ENCODE measurements at places on chromosomes 11 and 22.

DNA sequence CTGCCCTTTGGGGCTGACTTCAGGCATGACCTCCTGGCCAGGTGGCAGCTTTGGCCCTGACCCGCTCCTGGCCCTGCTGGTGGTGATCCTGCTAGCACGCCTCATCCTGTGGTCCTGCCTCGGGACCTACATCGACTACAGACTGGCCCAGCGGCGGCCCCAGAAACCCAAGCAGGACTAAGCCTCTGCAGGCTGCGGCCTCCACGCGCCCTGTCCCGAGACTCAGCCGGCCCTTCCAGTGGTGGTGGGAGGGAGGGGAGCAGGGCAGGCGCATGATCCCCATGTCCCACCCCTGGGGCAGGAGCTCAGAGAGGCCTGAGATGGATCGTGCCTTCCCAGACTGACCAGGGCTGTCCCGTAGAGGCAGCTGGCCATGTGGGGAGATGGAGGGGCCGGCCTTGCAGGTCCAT lies 2.1 kb downstream of the SMIM38 start:
- DNase-seq: no peak

GRCh38 chr11:12167061-12168000 lies 56.9 kb downstream of the MICAL2 start:
- DNase-seq: no peak

DNA sequence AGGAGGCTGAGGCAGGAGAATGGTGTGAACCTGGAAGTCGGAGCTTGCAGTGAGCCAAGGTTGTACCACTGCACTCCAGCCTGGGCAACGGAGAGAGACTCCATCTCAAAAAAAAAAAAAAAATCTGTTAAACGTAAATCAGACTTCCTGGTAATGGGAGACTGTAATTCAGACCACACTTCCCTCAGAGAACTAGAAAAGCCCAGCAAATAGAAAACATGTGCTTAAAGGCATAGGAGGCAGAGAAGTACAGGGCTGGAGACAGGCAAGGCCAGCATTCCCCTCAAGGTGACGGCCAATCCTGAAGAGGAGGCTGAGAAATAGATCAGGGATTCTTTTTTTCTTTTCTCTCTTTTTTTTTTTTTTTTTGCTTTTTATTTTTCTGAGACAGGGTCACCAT lies 8.2 kb downstream of the GGT5 start:
- no peak for DNase-seq

DNA sequence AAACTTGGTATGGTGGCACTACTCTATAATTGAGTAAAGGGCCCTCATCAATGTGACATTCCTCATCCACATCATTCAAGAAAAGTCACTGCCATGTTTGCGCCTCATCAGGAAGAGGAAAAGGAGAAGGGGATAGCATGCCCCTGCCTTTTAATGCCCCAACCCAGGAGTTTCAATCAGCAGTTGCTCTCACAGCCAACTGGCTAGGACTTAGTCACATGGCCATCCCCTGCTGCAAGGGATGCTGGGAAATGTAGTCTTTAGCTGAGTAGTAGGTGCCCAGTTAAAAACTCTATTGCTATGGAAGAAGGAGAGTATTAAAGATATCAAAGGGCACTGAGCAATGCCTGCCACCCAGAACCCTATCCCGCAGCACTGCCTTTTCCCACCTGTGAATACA lies 10.9 kb upstream of the CCND1 start:
- DNase-seq: no peak

GRCh38 chr11:57479021-57479663 lies 18.8 kb downstream of the RTN4RL2 start:
- no peak for DNase-seq

- no peak for DNase-seq
Measured at GRCh38 chr11:27285761-27286160, 77.3 kb downstream of the CCDC34 start.

DNA sequence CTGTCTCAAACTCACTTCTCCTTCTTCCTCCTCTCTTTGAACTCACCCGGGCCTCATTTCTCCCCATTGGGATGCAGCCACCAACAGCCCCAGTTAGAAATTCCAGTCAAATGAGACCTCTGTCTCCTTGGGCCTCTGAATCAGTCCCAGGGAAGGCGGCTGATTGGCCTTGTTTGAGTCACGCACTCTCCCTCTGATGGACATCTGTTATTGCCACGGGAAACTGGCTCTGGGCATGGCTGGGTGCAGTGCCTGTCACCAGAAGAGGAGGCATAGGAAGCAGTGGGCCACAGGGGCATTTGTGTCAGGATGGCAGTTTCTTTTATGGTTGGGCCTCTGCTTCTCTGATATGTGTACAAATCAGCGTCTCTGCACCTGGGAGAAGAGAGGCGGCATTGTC lies 9.6 kb upstream of the WNT11 start:
- DNase-seq: no peak

- DNase-seq: no peak
Measured at GRCh38 chr11:43845816-43846215, 34.8 kb upstream of the ALKBH3 start.

GRCh38 chr22:39723899-39724351 lies 153.4 kb downstream of the CACNA1I start:
- no peak for DNase-seq

DNA sequence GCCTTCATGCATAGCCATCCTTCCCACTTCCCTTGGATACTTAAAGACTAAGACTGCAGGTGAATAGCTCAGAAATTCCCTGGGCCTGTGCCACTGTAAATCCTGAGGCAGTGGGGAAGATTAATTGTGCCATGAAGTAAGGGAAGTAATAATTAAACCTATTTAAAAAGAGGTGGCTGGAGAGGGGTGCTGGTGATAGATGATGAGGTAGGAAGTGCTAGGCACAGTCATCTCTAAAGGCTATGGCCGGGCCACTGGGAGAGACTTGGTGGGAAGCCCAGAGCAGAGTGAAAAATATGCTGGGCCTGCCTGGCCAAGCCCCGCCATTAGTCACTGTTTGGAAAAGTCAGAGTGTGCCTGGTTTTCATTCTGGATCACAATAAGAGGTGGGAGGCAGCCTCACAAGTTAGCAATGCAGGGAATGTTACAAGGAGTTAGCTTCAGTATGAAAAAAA lies 197.2 kb upstream of the PITPNB start:
- no peak for DNase-seq

- DNase-seq: no peak
Measured at GRCh38 chr11:3103076-3103475, 45.9 kb upstream of the CARS1 start.

DNA sequence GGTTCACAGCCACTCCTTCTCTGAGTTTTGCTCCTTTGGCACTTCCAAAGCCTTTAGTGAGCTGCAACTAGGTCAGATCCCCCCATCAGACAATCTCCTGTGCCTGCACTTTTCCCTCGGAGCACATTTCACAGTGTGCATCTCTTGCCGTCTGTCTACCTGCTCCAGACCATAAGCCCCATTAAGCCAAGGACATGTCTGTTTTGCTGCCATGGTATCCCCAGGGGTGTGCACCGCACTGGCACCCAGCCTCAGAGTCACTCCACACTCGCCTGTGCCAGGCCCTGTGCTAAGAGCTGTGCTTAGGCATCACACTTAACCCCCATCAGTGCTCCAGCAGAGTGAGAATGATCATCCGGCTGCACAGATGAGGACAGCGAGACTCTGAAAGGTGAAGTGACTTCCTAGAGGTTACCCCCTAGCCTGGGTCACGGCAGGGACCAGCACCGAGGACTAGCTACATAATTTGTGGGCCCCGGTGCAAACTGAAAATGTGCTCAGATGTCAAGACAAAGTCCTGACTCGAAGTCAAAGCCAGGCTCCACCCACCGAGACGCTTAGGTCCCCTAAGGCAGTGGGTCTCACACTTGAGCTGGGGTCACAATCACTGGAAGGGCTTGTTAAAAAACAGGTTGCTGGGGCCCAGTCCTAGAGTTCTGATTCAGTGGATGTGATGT lies 33.9 kb downstream of the ARRB1 start:
- no peak for DNase-seq

DNA sequence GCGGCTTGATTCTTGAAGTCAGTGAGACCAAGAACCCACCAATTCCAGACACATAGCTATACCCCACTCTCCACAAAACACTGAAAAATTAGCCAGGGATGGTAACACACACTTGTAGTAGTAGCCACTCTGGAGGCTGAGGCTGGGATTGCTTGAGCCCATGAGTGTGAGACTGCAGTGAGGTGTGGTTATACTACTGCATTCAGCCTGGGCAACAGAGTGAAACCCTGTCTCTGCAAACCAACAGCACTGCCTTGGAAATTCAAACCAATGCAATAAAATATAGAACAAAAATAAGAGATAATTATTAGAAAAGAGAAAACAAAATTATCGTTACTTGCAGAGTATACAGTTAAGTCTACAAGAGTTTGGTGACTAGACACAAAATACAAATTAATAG lies 20.2 kb upstream of the PRDM10 start:
- no peak for DNase-seq

- no peak for DNase-seq
Measured at GRCh38 chr11:62139526-62140303, 15.9 kb downstream of the INCENP start.

GRCh38 chr22:27775087-27775698 lies 26.4 kb downstream of the MN1 start:
- no peak for DNase-seq

DNA sequence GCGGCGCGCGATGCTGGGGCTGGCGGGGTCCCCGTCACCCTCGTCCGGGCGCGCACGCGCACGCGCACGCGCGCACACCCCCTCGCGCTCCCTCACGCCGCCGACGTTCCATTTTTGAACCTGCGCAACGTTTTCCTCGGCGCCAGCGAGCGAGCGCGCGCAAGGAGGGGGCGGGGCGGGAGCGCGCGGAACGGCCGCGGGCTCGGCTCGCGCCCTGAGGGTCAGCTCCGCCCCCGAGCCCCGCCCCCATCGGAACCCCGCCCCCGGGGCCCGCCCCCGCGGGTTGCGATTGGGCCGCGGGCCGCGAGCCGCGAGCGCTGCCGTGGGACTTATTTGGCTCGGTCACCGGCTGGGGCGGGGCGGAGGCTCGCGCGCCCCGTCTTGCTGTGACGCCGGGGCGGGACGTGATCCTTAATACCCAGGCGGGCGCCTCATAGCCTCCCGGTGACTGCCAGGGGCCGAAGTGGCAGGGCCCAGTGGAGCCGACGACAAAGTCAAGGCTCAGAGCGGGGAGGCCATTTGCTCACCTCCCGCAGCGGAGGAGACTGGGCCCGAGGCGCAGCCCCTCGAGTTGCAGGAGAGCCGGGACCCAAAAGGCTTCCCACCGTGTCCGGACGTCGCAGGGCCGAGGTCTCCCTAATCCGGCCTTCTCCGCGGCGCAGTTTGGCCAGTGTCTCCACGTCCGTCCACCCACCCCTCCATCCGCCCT lies at the start of gene CBX7:
Gene CBX7, minus strand, starts transcription at position 170 of the 709 bp plus-strand sequence. CDS start 236 bp downstream, outside the sequence.
- peak; percentile 83 for DNase-seq

- DNase-seq: no peak
Measured at GRCh38 chr22:48055185-48055584, 1292.7 kb downstream of the TBC1D22A start.

DNA sequence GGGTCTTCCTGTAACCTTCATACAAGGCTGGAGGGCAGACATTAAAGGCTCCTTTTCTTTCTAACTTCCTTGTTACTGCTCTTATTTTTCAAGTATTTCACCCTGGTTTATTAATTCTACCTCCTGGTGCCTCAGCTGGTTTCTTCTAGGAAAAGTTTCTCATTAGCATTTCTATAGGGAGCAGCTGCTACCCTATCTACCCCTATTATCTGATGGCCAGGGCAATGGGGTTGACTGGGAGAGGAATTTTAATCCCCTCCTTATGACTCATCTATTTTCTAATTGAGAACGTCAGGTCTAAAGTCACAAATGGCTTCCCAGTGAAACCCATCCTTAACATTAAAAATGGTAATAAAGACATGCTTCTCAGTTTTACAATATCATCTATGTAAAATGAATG lies 5.0 kb downstream of the MAP6 start:
- no peak for DNase-seq

DNA sequence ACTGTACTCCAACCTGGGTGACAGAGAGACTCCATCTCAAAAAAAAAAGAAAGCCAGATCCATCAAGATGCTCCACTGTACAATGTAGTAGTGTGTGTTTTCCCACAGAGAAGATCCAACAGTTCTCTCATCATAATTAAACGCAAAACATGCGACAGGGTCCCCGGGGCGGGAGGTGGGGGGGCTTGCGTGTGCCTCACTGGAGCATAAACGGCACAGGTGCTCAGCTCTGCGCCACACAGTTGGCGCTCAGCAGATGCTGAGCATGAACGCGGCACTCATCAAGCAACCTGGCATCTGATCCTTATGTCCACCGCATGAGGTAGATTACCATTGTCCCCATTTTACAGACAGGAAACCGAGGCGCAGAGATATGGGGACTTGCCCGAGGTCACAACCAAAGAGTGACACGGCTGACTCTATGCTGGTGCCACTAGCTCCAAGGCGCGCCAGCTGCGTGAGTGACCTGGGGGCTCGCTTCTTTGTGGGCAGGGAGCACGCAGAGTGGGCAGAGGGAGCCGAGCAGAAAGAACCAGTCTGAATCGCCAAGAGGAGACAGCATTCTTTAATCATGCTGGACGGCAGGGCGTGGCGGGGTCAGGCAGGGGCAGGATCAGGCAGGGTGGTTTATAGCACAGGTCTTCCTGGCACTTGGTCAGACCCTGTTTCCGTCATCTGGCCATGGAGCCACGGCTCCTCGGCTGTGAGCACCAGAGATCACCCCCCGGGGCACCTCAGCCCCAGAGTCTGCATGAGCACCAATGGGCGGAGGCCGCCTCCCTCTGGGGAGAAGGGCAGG lies 8.2 kb downstream of the C1QTNF6 start:
- DNase-seq: no peak

GRCh38 chr11:28657378-28658030 lies 549.3 kb downstream of the METTL15 start:
- no peak for DNase-seq

DNA sequence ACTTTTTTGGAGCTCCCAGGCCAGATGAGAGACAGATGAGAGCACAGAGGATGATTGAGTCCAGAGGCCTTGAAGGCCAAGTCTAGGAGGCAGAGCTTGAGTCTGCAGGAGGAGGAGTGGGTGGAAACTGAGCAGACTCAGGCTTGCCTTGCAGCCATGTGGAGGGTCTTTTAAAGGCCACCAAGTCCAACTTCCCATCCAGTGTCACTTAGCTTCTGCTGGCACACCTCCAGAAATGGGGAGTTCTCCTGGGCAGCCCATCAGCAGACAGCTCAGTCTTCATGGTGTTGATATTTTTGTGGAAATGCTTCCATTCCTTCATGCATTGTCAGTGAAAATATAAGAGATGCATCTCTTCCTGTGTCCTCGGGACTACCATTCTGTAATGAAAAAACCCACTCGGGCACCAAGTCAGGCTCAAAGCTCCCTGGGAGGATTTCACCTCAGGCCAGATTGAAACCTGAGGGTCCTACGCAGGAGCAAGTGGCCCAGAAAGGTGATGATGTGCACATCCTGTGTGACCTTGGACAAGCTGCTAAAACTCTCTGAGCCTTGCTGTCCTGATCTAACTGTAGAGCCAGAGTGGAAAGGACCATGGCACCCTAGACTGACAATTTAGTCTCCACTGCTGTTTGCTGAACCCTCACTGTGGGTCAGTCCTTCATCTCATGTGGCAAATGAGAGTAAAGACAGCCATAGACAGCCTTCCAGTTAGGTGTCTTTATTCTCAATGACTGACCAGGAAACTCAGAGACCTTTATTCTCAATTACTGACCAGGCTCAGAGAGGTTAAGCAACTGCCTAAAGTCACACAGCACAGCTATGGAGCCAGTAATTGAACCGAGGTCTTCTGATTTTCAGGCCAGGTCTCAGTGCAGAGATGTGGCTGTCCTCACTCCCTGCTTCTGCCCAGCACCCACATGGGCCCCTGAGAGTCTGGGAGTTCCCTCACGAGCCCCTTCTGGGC lies 2.9 kb upstream of the LRRC32 start:
- no peak for DNase-seq

Measured in HL-60 (cell line).